ENCODE measurements at places on chromosomes 5 and 9.

DNA sequence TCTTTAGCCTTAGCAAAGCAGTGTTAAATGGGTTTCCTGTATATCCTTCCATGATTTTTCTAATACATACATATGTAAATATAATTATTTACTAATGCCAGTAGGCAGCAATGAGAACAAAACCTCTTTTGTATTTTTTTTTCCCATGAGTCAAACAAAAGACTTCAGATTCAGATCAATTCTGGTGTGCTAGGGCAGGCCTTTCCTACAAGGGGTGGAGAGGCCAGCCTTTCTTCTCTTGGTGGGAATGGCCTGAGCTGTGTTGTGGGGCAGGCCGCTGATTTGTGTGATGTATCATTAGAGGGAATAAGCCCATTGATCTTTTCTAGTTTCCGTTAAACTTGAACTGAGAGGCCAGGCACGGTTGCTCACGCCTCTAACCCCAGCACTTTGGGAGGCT is 115.5 kb upstream of the DMRT1 start:
- no peak for DNase-seq

DNA sequence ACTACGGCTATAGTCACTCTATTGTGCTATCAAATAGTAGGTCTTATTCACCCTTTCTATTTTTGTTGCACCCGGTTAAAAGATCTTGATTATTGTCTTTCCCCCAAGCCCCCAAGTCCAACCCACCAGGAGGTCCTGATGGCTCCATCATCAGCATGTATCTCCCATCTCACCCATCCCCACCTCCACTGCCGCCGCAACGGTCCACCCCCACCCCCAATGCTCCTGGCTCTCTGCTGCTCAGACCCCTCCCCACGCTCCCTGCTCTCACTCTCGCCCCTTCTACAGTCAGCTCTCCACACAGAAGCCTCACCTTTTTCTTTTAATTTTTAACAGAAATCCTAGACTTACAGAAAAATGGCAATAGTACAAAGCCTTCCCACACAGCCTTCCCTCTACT is 51.5 kb upstream of the SH3PXD2B start:
- DNase-seq, result no peak

- no peak for DNase-seq
Measured at GRCh38 chr9:127942216-127943010, 4.8 kb upstream of the DPM2 start.

- no peak for DNase-seq
Measured at GRCh38 chr5:56464935-56465768, 232.0 kb upstream of the ANKRD55 start.

- no peak for DNase-seq
Measured at GRCh38 chr9:4832786-4833579, 40.2 kb downstream of the RCL1 start.

DNA sequence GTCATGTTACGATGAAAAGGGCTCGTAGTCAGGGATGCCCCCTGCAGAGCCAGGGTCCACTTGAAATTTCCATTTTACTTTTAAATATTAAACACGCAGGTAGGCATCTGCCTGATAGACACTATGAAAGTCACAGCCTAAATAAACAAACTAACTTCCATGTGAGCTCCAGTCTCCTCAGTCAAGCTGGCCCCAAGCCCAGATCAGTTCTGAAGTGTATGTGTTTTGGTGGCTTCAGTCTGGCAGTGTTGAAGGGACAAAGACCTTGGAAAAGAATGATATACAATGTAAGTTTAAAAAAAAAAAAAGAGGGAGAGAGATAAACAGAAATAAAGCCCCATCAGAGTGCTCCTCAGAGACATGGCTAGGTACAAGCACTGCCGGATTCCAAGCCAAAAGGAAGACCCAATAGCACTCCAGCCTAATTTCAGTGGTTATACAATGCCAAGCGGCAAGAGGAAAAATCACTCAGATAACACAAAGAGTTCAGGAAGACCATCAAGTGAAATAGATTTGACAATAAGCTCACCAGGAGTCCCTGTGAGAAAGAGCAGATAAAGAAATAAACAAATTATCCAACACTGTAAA is 181.0 kb downstream of the BNC2 start:
- DNase-seq, result no peak

- DNase-seq, result no peak
Measured at GRCh38 chr5:171697221-171698102, 88.2 kb upstream of the SMIM23 start.

GRCh38 chr9:128903871-128904620 is 16.7 kb upstream of the PHYHD1 start:
- DNase-seq, result no peak

- no peak for DNase-seq
Measured at GRCh38 chr9:136614372-136614922, 48.3 kb upstream of the EGFL7 start.

DNA sequence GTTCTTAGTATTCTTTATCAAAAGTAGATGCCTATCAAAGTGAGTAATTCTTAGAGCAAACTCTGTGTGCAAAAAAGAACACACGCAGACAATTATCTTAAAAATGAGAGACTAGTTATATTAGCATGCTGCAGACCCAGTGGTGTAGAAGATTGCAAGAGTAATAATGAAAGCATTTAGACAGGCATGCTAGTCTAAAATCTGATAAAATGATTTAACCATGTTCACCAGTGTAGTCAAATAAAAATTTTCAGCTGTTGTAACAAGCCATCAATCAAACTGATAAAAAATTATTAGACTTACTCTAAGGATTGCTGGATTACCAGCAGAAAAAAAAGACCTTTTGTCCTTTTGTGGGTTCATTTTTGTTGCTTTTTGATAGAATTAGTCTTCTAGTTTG is 241.9 kb upstream of the TLE4 start:
- DNase-seq, result no peak

GRCh38 chr5:55897905-55898304 is 46.7 kb downstream of the IL31RA start:
- DNase-seq, result no peak

DNA sequence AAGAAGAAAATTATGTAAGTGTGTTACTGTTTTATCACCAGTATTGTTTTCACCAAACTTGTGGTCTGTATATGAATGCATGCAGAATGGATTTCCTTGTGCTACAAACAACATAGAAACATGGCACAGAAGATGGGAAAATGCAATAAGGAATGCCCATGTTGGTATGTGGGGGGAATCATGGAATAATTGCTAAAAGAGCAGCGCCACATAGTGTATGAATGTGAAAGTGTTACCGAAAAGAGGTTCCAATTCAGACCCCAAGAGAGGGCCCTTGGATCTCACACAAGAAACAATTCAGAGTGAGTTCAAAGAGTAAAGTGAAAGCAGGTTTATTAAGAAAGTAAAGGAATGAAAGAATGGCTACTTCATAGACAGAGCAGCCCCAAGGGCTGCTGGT is 26.4 kb upstream of the TYRP1 start:
- no peak for DNase-seq

DNA sequence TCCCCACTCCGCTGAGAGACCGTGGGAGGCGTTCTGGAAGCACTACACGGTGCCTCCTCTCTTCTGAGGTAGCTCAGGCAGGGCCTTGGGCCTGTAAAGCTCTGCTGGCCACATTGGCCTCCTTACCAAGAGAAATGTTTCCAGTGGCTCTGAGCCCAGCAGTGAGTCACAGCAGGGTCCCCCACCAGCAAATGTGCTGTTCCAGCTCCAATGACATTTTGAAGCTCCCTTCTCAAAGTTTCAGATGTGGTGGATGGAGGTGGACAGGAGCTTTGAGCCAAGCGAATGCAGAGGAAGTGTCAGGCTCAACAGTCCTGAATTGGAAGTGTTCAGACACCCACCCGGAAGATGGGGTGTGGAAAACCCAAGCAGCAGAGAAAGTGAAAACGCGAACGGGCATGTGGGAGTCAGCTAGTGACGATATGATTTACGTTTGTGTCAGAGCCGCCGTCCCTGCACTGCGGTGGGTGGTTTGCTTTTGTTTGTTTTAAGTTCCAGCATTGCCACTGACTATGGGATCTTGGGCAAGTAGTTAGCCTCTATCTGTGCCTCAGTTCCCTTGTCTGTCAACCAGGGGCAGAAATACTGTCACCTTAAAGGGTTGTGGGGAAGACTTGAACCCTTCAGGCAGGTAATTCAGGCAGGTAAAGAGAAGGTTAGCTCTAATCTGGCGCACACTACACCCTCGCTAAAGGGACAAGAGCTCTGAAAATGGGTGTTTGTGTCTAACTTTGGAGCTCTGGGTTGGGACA is 38.2 kb downstream of the C5orf15 start:
- DNase-seq, result peak; percentile 52

Data from GM06990 (cell line).